ENCODE measurements at places on chromosomes 16 and 17.
A peak's percentile ranks its signal among the peaks of the same experiment; 100 is the strongest.

DNA sequence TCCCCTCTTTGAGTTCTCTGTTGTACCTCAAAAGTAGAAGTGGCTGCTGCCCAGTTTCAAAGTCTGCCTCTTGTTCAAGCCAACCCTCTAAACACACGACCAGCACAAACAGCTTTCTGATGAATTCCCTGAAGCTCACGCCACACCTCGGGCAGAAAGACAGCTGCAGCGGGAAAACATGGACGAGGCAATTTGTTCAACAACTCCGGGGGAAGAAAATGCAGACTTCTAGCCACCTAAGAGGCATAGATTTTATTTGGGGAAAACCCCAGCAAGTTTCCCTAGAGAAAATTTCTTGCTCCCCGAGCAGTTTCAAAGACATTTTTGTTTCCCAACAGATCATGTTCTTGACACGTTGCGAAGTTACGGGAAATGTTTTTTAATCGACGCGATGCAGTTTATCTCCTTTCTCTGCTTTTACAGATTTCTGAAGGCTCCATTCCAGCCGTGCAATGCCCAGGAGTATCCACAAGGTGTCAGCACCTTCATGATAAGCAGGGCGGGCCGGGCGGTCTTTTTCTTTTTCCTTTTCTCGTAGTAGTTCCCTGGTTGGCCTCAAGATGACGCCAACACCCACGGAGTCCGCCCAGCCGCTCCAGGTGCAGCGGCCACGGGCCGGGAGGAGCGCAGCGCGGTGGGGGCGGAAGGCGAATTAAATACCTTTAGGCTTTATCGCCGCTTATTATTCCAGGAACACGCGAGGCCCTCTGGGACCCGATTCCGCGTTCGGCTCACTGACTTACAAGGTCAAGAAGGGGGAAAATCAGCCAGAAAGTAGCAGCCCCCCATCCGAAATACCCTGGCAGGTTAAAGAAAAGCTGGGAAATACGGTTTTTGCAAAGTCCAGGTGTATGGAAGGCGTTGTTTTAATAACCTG is 2.9 kb upstream of the FOXC2 start:
- peak; percentile 87 for ATAC-seq

- ATAC-seq: no peak
Measured at GRCh38 chr17:78337244-78338109, 22.4 kb downstream of the SOCS3 start.

GRCh38 chr17:27659683-27660082 is 28.7 kb downstream of the LGALS9 start:
- ATAC-seq: no peak

DNA sequence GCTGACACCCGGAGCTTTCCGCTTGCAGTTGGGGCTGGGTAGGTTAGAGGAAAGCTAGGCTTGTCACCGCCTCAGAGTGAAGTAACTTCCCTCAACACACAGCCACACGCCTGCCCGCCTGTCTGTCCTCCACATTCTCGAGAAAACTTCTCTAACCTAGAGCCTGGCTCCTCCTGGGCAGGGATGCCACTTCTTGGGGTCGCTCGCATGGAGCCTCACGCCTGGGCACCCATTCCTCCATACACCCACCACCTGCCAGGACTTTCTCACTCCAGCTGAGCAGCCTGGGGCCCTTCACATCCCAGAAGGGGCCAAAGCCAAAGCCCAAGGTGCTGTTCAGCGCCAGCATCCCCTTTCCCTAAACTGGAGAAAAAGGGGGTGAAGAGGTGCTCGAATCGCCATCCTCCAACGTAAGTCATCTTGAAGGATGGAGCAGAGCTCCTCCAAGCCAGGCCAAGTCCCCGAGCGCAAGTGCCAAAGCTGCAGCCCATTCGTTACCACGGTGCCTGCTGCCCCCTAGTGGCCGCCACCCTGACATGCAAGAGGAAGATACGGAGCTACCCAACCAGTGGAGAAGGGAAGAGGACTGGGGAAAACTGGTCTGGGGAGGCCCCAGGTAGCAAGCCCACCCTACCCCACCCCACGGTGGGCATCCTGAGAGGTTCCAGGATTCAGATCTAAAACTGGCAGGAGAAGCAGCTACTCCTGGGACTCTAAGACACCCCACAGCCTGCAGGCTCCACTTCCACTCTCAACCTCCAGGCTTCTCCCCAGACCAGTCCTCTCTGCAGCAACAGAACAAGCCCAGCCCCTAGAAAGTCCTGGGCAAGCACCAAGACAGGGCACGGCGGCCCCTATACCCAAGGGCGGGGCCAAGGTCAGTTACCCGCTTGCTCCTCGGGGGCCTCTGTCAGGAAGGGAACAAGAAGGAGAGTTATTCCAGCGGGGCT is 63.1 kb downstream of the MYO18A start:
- peak; percentile 82 for ATAC-seq

DNA sequence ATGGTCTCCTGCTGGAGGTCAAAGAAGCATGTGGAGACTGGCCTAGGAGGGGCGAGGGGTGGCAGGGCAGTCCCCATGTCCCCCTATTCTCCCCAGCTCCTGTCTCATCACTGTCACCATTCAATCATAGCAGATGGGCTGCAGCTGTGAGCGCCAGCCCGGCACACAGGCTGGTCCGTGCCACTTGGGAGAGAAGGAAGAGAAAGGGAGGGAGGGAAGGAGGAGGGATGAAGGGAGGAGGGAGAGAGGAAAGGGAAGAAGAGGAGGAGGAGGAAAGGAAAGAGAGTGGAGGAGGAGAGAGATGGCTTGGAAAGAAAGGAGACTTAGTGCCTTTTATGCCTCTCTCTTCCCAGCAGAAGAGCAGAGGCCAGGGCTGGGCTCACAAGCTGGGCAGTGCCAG is 12.4 kb downstream of the NEUROD2 start:
- no peak for ATAC-seq

DNA sequence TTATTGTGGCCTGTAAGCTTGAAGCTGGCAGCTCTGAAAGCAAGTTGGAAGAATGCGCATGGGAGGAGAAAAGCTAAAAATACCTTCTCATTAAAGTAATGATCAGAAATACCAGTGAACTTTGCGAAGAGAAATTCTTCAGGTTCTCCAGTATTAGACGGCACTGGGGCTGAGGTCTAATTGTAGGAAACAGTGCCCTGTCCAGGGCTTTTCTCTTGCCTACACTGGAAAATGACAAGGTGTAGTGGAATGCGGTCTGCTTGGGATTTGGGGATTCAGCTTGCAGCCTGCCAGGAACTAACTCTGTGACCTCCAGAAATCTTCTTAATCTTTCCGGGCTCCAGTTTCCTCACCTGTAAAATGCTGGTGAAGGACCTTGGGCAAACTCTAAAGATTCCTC is 53.3 kb upstream of the KCNJ16 start:
- ATAC-seq: no peak

DNA sequence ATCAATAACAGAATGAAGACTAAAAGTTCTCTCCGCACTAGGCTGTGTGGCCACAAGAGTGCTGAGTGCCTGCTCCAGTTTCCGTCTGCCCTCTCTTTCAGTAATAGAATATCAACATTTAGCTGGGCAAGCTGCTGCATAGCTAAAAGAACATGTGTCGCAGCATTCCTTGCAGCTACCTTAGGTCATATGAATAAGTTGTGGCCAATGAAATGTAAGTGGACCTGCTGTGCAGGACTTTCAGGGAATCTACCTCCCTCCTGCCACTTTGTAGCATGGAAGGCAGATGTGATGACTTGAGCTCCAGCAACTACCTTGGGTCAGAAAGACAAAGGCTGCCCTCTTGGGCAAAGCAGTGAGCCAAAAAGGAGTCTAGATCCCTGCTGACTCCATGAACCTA is 25.4 kb downstream of the SLC39A11 start:
- no peak for ATAC-seq

All from activated T-helper 17 cell treated with anti-CD3 and anti-CD28 coated beads, Interleukin-2, amount 50 U/mL, for 72 hours (primary cell).